ENCODE measurements at places on chromosomes 13 and 19. TPM values are rescaled to one million over a fixed set of nuclear protein-coding genes. Genes with fewer than 3 reads are reported as not detected.

Gene BSG
- 180 TPM for total RNA-seq

GRCh38 chr13:50645092-50645491, 198.4 kb downstream of the DLEU7 start:
- no peaks in the 10 kb centered on the region for H3K36me3 ChIP-seq
- no peaks in the 10 kb centered on the region for H3K27me3 ChIP-seq
- no peak for DNase-seq
- H3K27ac ChIP-seq = no peak overlapping the region
- H3K4me3 ChIP-seq = no peak overlapping the region
- no peaks in the 10 kb centered on the region for H3K4me1 ChIP-seq

GRCh38 chr19:14048443-14049153, 13.3 kb downstream of the PALM3 start:
- no peaks in the 10 kb centered on the region for H3K27me3 ChIP-seq
- no peaks in the 10 kb centered on the region for H3K4me1 ChIP-seq
- H3K27ac ChIP-seq = no peak overlapping the region
- peaks cover 83% of the 10 kb centered on the region for H3K36me3 ChIP-seq

GRCh38 chr13:40876020-40876738, 86.8 kb downstream of the SLC25A15 start:
- no peak overlapping the region for H3K4me3 ChIP-seq
- H3K36me3 ChIP-seq = peaks cover 27% of the 10 kb centered on the region
- H3K27ac ChIP-seq = no peak overlapping the region
- DNase-seq = no peak
- no peaks in the 10 kb centered on the region for H3K4me1 ChIP-seq

GRCh38 chr13:112928972-112929782, 39.8 kb upstream of the MCF2L start:
- H3K4me1 ChIP-seq = peaks cover 14% of the 10 kb centered on the region
- H3K27me3 ChIP-seq = no peaks in the 10 kb centered on the region
- no peak overlapping the region for H3K27ac ChIP-seq
- no peaks in the 10 kb centered on the region for H3K36me3 ChIP-seq

- H3K4me3 ChIP-seq = no peak overlapping the region
- H3K36me3 ChIP-seq = no peaks in the 10 kb centered on the region
- H3K27ac ChIP-seq = no peak overlapping the region
- H3K4me1 ChIP-seq = peaks cover 24% of the 10 kb centered on the region
- peak; percentile 81 for DNase-seq
These were observed 22.0 kb upstream of the UBAC2 start for GRCh38 chr13:99178636-99179035.

DNA sequence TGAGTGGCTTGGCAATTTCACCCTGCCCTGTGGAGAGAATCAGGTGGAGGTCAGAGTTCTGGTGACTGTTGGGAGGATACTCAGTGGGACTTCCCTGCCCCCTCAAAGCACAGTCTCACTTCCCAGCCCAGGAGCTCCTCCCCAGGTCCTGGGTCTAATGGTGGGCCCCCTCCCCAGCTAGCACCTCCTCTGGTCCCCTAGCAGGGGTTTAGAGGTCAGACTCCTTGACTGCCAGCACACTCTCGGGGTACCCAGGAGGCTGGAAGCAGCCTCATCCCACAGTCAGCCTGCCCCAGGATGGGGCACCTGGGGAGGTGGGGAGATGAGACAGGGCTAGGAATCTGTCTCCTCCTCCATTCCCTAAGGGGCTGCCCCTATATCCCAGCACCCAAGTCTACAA, 65.2 kb downstream of the COLGALT1 start:
- no peak for DNase-seq
- H3K27me3 ChIP-seq = peaks cover 25% of the 10 kb centered on the region
- no peaks in the 10 kb centered on the region for H3K36me3 ChIP-seq
- no peak overlapping the region for H3K27ac ChIP-seq
- H3K4me1 ChIP-seq = peaks cover 30% of the 10 kb centered on the region

- H3K4me1 ChIP-seq = no peaks in the 10 kb centered on the region
- no peak for DNase-seq
- H3K27ac ChIP-seq = no peak overlapping the region
- H3K4me3 ChIP-seq = no peak overlapping the region
These were observed 15.5 kb upstream of the SERPINE3 start for GRCh38 chr13:51323824-51324511.

DNA sequence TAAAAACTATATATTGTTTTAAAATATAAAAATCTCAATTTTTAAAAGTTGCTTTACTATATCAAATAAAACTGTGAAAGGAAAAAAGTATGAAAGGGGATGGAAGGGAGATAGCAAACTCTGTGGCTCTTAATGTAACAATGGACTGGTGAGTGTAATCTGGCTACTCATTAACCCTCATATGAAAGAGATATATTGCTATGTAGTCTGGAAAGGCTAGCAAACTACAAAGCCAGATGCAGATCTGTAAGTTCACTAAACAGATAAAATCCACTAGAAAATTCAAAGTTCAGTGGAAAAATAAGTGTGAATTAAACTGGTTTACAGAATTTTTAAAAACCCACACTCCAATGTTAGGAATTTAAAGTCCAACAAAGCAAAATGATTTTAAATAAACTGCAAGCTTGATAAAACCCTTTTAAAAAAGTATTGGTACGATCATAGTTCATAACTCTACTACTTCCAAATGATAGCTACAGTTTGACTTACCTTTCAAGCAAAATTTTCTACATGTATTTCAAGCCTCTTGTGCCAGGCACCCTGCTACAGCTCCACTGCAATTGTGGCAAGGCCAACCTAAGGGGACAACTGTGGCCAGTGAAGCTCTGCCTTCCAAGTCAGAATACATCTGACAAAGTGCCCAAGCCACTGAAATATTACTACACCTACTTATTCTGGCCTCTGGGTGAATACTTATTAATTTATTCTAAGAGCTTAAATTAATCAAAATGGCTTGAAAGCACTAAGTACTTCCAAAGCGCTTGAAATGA, 647 bp upstream of the ELF1 start:
- no peaks in the 10 kb centered on the region for H3K36me3 ChIP-seq
- H3K27me3 ChIP-seq = no peaks in the 10 kb centered on the region
- no peak overlapping the region for H3K4me3 ChIP-seq
- peaks cover 6% of the 10 kb centered on the region for H3K4me1 ChIP-seq

Gene IZUMO1
- total RNA-seq = 2.8 TPM

- no peak overlapping the region for H3K27ac ChIP-seq
- H3K36me3 ChIP-seq = no peaks in the 10 kb centered on the region
- DNase-seq = no peak
These were observed 150.0 kb downstream of the KLF12 start for GRCh38 chr13:73984201-73984600.

- H3K4me3 ChIP-seq = no peak overlapping the region
- H3K36me3 ChIP-seq = peaks cover 86% of the 10 kb centered on the region
- H3K4me1 ChIP-seq = peaks cover 11% of the 10 kb centered on the region
- H3K27ac ChIP-seq = no peak overlapping the region
- peak; percentile 73 for DNase-seq
- H3K27me3 ChIP-seq = no peaks in the 10 kb centered on the region
These were observed 4.8 kb downstream of the LENG9 start for GRCh38 chr19:54458648-54459281.

DNA sequence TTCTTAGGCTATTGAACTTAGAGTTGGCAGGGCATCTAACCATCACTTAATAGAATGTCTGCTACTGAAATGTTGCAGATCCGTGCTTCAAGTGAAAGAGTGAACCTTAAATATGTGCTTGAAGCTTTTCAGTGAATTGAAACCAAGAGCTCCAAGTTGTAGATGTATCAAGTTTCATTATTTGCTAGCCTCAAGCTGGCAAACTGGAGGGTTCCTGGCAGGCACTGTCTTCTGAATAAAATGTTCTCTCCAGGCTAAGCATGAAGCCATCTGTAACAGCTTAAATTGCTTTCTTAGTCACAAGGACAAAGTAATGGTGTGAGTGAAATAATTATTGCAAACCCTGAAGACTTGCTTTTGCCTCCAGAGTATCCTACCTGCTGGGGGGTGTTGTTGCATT, 415.0 kb upstream of the SPRY2 start:
- H3K27ac ChIP-seq = no peak overlapping the region
- H3K36me3 ChIP-seq = no peaks in the 10 kb centered on the region
- H3K27me3 ChIP-seq = no peaks in the 10 kb centered on the region
- H3K4me1 ChIP-seq = no peaks in the 10 kb centered on the region

DNA sequence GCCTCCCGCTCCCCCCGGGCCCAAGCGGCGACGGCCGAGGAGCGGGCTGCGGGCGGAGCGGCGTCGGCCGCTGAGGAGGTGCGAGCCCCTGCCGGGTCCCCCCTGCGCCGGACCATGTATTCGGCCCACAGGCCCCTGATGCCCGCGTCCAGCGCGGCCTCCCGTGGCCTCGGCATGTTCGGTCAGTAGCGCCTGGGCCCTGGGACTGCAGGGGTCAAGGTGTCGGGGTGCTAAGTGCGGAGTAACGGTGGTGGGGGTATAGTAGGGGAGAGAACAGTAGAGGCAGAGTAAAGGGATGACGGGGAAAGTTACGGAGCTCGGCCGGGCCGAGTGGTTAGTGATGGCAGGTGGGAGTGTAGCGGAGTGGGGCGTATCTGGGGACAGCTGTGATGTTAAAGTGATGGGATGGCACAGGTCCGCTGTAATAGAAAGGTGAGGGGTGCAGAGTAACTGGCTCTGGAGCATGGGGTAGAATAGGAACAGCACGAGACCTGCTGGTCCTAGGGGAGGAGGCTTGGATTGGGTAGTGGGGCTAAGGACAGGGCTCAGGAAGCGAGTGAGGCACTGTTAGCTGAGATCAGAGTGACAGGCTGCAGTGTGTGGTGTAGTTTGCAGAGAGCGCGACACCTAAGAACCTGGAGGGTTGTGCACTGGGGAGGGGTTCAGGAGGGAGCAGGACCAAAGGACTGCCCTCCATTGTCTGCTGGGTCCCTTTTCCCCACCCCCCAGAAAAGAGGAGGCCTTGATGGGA, 15.7 kb downstream of the CIC start:
- H3K4me3 ChIP-seq = peak overlapping the region; percentile 50
- peaks cover 34% of the 10 kb centered on the region for H3K36me3 ChIP-seq
- DNase-seq = peak; percentile 92
- H3K27me3 ChIP-seq = no peaks in the 10 kb centered on the region
- peaks cover 37% of the 10 kb centered on the region for H3K4me1 ChIP-seq
- H3K27ac ChIP-seq = peak overlapping the region; percentile 83

Gene KRTDAP
- total RNA-seq = not detected

DNA sequence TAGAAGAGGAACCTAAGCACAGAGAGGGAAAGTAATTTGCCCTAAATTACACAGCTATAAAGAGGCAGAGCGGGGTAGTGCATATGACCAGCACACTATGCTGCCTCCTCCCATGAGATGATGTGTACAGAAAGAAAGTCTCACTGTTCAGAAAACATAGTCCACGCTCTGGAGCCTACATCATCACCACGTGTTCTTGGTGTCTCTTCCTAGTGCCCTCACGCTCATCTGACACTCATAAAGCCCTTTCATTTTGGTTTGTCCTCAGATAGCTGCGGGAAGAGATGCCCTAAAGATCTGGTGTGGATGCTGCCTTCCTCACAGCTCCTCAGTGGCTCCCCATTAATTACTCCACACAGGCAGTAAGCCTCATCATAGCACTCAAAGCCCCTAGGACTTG, 27.4 kb upstream of the SIAH3 start:
- no peak for DNase-seq
- H3K4me1 ChIP-seq = no peaks in the 10 kb centered on the region
- H3K4me3 ChIP-seq = no peak overlapping the region

DNA sequence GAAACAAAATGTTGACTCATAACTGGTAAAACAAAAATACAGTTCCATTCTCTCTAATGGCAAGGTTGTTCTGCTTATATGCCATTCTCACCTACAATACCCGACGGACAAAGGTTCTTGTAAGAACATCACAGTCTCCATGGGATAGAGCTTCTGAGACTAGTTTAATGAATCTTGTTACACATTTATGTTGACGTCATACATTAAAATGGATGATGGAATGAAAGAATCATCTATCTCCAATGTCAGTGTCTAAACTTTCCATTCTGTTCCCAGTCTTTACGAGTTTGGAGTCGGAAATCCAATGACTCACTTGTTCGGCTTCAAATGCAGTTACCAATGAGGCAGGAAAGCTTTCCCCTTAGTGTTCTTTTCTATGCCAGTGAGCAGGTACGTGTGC, 17.7 kb downstream of the ZNF160 start:
- H3K27me3 ChIP-seq = no peaks in the 10 kb centered on the region
- H3K4me3 ChIP-seq = no peak overlapping the region
- no peak for DNase-seq

Gene KCNN4
- 23.8 TPM for total RNA-seq

GRCh38 chr19:16361926-16362325, 37.3 kb downstream of the KLF2 start:
- H3K4me3 ChIP-seq = no peak overlapping the region
- no peaks in the 10 kb centered on the region for H3K36me3 ChIP-seq
- H3K27ac ChIP-seq = no peak overlapping the region
- no peaks in the 10 kb centered on the region for H3K27me3 ChIP-seq
- no peak for DNase-seq

Gene TEKTIP1
- 5.5 TPM for total RNA-seq

- H3K36me3 ChIP-seq = no peaks in the 10 kb centered on the region
- no peaks in the 10 kb centered on the region for H3K27me3 ChIP-seq
- no peak for DNase-seq
- H3K4me3 ChIP-seq = no peak overlapping the region
- no peaks in the 10 kb centered on the region for H3K4me1 ChIP-seq
These were observed 462.1 kb downstream of the OLFM4 start for GRCh38 chr13:53490752-53491151.

Gene ITGBL1
- total RNA-seq = 0.72 TPM

- no peaks in the 10 kb centered on the region for H3K36me3 ChIP-seq
- DNase-seq = no peak
- no peaks in the 10 kb centered on the region for H3K4me1 ChIP-seq
- H3K4me3 ChIP-seq = no peak overlapping the region
These were observed 65.8 kb downstream of the KATNAL1 start for GRCh38 chr13:30241532-30241931.

DNA sequence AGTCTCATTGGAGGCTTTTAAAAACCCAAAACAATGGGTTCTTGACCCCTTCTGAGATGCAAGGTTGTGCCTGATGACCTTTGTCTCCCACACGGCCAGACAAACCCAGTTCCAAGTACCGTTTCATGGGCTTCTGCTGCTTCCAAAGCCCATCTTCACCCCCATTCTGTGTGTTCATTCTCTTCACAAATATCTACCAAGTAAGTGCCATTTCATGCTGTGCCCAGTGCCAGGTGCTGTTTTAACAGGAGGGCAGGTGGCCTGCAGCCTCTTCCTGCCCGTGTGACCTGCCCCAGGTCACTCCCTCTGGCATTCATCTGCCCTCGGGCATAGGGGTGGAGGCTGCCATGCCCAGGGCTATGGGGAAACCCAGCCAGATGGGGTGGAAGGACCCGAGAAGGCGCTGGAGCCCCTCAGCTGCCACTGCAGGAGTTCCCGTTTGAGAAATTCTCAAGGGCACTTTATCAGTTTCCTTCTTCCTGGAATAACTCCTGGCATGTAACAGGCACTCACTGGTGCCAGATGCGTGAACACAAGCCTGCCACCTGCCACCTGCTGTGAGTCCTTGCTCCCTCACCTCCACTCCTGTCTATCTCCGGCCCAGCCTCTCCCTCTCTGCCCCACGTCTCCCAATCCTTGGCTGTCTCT, 12.5 kb downstream of the CAPN12 start:
- H3K36me3 ChIP-seq = peaks cover 50% of the 10 kb centered on the region
- H3K4me1 ChIP-seq = peaks cover 77% of the 10 kb centered on the region
- H3K4me3 ChIP-seq = no peak overlapping the region
- H3K27ac ChIP-seq = peak overlapping the region; percentile 74
- peak; percentile 70 for DNase-seq

All from spleen (tissue), 13 donors.